ENCODE measurements at places on chromosomes 7 and 10. TPM values are rescaled to one million over a fixed set of nuclear protein-coding genes. Genes with fewer than 3 reads are reported as not detected.

DNA sequence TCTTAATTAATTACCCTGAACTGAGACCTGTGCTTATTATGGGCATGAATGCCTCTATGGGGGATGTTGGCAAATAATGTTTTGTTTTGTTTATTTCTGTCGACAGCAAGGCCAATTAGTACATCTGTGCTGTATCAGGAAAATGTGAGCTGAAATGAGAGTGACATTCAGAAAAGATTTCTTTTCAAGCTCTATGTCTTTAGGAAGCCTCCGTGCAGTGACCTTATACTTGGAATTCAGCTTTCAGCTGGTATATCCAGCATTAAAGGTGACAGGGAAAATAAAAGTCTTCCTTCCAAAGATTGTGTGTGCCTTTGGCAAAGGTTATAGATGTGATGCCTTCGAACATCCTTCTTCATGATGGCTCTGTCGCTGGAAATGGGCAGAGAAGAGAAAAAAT, 1061.1 kb downstream of the SORCS3 start:
- DNase-seq: no peak

DNA sequence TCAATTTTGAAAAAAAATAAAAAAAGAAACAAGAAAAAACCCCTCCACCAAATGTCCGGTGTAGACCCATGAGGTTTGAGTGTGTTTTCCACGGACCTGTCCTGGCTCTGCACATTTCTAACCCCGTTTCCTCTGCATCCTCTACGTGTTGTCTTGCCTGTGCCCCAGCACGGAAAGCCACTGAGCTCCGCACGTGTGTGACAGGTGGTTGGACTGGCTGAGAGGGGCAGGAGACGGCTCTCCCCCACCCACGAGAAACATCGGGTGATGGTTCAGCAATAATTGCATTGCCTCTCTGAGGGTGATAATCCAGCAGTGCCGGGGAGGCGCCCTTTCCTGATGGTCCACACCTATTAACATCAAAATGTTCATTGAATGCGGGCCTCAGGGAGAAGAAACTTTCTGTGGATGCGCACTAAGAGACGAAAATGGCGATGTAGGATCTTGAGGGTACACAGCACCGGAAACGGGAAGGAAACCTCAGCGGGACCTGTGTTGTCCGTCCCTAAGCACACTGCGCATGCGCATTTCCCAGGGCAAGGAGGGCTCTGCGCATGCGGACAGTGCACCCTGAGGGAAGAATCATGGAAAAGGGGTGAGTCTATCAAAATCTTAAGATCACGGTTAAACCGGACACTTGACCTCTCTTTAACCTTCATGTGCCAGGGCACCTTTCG, 470.1 kb upstream of the ADARB2 start:
- DNase-seq: no peak

- DNase-seq: no peak
Measured at GRCh38 chr10:44955413-44956070, 4.1 kb upstream of the RASSF4 start.

SLIT1 gene
- 0.32 TPM for total RNA-seq

DNA sequence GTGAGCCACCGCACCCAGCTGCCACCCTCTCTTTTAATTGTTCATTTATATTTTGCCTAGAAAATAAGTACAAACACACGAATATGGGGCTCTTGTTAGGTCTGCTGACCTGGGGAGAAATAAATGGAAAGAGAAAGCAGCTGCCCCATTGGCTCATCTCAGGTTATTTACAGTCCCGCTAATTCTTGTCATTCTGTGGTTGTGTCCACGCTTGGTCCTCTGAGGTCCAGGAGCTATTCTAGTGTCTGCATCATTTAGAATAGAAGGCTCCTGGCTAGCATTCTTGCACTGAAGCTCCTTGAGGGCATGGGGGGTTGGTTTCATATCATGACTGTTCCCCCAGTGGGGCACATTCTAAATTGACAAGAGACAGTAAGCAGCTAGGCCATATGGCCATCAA, 128.5 kb downstream of the TACC2 start:
- DNase-seq: no peak

DNA sequence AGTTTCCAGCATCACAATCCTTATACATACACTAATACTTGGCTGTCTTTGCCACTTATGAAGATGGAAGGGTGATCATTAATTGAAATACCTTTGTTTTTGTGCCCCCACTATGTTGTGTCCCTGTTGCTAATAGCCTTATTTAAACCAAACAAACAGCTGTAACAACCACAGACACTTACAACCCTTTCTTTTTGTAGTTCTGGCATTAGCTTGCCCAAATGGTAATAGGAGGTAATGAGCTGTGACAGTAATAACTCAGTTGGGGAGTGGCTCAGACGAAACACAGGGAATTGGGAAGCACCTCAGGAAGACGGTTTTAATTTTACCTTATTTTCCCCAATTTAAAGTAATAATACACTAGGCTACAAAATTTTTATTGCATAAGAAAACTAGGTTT, 83.4 kb downstream of the MDFIC start:
- no peak for DNase-seq

DNA sequence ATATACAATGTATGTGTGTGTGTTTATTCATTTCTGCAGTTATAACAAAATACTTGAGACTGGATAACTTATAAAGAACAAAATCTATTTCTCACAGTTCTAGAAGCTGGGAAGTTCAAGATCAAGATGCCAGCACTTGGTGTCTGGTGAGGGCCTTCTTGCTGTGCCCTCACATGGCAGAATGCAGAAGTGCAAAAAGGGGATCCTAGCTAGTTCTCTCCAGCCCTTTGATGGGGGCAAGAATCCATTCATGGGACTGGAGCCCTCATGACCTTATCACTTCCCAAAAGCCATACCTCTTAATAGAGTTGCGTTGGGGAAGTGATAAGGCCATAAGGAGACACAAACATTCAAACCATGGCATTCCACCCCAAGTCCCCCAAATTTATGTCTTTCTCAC, 8.4 kb downstream of the GRB10 start:
- DNase-seq: no peak

SYPL1 gene
- total RNA-seq: 37.8 TPM

ITPRID1 gene
- total RNA-seq: not detected

- DNase-seq: no peak
Measured at GRCh38 chr7:50653126-50653864, 88.1 kb upstream of the DDC start.
